ENCODE measurements at places on chromosomes 3 and 15.
A peak's percentile ranks its signal among the peaks of the same experiment; 100 is the strongest.

GRCh38 chr3:61233746-61234145 lies 17.5 kb downstream of the FHIT start:
- DNase-seq: no peak

DNA sequence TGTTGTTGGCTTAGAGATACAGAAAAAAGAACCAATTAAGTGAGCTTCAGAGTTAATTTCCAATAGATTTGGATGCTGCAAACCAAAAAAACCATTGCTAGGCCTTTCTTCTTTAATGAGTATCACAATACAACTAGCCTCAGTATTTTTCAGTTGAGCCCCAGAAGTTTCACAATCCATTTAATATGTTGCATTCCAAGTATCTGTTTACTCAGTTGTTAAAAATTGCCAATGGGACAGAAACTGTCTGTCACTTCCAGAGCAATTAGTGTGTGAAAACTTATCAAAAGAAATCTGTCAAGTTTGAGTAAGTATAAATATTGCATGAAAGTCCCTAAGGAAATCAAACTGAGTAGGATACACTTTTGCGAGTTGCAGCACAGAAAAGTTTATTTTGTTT lies 247.8 kb downstream of the IL5RA start:
- DNase-seq: no peak

GRCh38 chr3:145637105-145637504 lies 523.9 kb downstream of the PLOD2 start:
- no peak for DNase-seq

DNA sequence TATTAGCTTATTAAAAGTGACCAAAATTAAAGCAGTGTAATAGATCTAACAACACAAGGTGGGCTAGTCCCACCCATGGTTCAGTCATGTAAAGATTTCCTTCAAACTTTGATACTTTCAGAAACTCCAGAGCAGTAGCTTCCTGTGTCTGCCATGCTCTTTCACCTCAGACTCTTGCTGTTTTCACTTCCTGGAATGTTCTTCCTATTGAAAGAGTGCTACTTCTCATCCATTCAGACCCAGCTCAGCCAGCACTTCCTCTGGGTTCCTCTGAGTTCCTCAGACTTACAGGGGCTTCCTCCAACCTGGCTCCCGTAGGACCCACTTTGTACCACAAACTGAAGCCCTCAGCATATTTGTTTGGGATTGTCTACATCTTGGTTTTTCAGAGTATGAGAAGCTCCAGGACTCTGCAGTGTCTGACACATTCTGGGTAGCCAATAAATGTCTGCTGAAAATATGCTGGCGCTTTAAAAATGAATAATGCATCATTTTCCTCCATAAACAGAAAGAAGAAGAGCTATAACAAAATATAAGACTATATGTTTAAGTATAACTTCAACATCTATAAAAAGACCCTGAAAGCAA lies 18.0 kb downstream of the NCEH1 start:
- no peak for DNase-seq

GRCh38 chr3:33001889-33002288 lies 50.4 kb downstream of the CCR4 start:
- DNase-seq: no peak

DNA sequence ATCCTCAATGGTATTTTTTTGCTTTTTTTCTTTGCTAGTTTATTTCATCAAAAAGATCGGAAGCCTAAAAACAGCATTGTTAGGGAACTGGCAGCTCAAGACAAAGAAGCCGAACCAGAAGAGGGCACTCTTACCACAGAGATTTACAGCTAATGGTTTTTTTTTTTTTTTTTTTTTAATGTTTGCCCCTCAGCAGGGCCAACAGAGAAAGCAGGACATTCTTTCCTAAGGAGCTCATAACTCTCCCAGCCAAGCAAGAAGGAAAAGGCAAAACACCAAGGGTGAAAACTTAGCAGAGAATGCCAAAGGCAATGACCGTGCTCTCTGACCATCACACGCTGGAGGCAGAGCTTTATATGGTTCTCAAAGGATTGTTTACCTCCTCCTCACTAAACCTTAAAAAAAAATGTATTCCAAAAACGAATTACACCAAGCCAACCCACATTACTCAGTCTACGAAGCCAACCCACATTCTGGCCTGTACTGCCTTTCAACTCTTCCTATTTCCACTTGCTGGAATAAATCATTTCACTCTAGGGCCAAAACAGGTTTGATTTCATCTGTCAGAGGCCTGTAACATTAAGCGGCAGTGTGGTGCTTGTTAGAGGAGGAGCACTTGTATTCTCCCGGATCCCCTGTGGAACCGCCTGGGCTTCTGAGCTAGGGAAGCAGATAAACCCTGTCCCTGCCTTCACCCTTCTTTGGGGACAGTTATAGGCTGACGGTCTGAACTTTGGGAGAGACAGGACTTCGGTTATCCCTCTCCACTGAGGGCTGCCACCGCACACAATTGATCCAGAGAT lies 35.6 kb upstream of the GYG1 start:
- peak; percentile 66 for DNase-seq

- no peak for DNase-seq
Observed at GRCh38 chr3:152083135-152083534, 185.6 kb upstream of the MBNL1 start.

DNA sequence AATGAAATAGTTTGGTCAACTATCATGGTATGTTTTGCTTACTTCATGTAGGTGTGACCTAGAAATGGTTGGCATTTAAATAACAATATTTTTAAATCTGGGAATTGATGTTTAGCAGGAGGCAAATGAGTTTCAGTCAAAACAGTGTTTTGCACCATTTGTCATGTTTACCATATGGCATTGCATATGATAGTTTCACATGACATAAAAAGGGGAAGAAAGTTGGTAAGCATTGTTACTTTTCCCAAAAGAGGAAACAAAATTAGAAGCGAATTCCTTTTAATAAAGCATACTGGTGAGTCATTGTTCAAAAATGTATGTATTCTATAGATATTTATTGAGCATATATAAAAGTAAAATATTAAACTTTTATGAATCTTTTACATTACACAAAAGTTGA lies 2.3 kb downstream of the RNF13 start:
- DNase-seq: no peak

GRCh38 chr3:9902372-9903237 lies at the start of gene IL17RE:
Gene IL17RE, plus strand, starts transcription at chr3:9902848. Its CDS starts 85 bp downstream, at chr3:9902933.
- DNase-seq: no peak

- DNase-seq: no peak
Observed at GRCh38 chr15:26129852-26130251, 266.7 kb upstream of the ATP10A start.

DNA sequence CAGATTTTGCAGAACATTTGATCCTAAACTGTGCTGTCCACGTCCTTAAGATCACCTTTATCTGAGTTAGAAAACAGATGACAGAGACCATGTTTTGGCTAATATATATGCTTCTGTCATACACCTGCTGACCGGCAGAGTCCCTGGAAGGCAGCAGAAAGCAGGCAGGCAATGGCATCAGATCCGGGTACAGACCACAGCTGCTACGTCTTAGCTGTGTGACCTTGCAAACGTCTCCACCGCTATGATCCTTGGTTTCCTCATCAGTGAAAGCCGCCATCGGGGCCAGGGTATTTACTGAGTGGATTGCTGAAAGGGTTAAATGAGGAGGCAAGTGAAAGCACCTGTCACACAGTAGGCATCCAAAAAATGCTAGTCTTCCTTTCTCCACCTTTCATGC lies 72.1 kb downstream of the ABTB1 start:
- no peak for DNase-seq

DNA sequence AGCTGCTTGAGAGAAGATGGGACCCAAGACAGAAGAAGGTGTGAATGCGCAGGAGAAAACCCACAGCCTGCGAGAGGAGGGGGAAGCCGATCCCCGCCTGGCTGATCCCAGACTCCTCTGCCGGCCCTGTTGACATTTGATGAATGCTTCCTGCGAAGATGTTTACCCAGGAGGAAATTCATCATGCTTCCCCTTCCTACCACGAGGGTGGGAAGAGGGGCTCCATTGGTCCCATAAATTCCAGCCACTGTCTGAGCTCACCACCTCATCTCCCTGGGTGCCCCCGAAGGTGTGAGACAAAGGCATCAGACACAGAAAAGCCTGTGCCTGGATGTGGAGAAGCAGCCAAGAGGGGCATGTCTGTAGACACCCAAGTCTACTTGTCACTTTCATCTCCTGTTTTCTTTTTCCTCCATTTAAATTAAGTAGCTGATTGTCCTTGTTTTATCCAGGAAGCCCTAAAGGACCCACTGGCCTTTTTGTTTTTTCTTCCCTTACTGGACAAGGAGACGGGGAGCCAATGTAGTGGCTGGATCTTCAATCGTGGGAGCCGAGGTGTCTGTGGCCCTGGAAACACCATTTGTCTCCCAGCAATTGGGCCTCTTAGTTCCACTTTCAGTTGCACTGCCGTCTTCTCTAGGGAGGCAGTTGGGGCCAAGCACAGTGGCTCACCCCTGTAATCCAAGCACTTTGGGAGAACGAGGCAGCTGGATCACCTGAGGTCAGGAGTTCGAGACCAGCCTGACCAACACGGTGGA lies 95.3 kb upstream of the HES1 start:
- no peak for DNase-seq

DNA sequence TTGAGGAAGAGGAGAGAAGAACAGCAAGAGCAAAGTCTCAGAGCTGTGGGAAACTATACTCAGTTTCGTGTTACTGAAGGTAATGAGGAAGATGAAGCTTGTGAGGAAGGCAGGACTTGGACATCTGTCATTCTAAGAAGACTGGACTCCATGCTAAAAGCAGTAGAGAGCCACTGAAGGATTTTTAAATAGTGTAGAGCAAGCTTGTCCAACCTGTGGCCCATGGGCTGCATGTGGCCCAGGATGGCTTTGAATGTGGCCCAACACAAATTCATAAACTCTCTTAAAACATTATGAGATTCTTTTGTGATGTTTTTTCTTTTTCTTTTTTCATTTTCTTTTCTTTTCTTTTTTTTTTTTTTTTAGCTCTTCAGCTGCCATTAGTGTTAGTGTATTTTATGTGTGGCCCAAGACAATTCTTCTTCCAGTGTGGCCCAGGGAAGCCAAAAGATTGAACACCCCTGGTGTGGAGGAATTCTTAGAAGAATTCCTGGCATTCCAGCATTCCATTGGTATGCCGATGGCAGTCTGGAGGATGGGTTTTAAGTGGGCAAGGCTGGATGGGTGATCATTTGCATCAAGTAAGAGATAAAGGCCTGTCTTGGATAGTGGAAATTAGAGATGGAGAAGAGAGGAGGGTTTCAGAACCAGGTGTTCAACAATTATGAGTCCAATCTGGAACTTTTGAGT lies 6.9 kb upstream of the NFKBIZ start:
- DNase-seq: no peak

- no peak for DNase-seq
Observed at GRCh38 chr15:73346735-73347312, 21.9 kb downstream of the HCN4 start.

DNA sequence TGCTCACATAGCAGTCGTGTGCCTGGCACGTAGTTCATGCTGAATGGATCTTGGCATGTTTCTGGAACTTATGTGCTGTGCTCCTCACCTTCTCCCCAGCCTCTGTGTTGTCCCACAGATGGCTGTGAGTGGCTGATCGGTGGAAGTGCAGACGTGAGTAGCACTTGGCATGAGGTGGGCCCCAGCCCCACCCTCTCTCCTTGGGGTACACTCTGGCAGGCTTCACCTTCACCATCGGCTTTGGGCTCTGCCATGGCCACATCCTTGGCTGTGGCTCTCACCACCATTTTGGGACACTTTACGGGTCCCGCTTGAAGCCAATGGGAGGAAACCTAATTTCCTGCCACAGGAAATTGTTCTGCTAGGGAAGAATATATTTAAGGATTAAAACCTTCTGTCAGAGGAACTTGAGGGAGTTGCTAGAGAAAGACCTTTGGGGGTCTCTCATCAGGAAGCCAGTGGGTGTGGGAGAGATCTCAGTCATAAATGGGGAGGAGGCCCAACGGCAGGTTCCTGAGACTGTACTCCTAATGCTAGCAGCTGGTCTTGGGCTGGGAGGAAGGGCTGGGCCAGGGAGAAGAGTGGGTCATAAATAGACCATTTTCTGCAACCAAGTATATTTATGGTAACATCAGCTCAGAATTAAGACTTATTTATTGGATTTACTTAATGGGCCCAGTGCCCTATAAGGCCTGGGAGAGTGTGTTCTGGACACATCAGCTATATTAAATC lies 92.3 kb downstream of the SMAD3 start:
- no peak for DNase-seq

DNA sequence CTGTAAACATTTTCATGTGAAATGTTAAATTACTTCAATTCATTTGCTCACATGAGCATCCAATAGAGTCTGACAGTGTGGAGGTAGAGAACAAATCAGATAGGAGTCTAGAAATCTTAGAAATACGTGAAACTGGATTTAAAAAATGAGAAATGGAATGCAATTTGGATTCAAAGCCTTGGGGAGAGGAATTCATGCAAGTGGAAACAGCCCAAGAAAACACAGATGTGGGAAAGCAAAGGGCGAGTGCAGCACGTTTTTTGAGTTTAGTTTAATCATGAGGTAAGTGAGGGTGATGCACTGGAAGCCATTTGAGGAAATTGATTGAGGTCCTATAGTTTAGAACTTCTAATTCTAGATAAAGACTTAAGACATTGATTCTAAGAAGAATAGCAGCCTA lies 434.7 kb downstream of the C3orf38 start:
- no peak for DNase-seq

Data from urinary bladder (tissue), 4 donors.